ENCODE measurements at places on chromosomes 12 and 14. TPM values are rescaled to one million over a fixed set of nuclear protein-coding genes. Genes with fewer than 3 reads are reported as not detected.
A peak's percentile ranks its signal among the peaks of the same experiment; 100 is the strongest.

DNA sequence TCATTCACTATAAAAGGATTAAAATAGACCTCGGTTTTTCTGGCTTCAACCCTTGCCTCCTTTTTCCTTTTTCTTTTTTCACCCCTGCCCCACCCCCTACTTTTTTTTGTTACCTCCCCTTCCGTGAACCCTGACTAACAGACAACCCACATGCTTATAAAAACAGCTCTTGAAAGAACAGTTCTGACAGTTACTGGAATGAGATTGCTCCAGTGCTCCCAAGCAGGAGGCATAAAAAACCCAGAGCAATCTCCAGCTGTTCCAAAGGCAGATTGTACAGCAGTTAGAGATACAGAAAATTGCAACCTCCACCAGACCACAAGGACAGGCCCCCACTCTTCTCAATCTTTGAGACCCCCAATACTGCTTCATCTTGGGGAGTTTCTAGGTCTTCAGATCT, 29.9 kb upstream of the TMEM260 start:
- DNase-seq: no peak

DNA sequence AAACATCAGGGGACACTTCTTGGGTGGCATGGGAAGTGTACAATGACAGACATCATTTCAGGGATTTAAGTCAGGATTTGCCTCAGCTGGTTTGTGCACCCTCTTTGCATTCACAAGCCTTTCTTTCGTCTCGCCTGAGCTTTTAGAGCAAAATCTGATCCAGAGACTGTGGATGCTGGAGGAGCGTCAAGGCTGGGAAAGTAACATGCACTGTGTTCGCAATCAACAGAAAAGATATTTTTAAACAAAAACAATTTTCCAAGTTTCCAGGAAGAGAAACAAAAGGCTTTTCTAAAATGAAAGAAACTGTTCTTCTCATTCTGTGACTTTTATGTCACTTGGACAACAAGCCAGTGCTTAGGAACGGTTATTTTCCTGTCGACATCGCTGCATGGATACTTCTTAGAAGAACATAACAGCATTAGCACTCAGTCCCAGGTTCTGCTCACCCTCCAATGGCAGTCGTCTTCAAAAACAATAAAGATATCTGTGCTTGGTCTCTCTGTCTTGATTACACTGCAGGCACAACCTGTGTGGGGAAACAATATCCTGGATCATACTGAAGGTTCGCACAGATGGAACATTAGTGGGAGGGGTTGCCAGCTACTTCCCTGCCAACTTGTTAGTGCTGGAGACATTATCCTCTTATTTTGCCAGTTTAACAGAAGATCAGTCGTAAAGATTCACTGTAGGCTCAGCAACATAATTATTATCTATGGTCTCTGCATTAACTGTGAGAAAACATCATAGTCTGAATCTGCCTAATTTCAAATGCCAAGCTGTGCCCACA, 403.3 kb upstream of the ATP2B1 start:
- no peak for DNase-seq

- DNase-seq: peak; percentile 45
These were observed 89.8 kb downstream of the ZFP36L1 start for GRCh38 chr14:68703093-68703492.

- DNase-seq: no peak
These were observed 47.2 kb downstream of the DRAM1 start for GRCh38 chr12:101924618-101925017.

DNA sequence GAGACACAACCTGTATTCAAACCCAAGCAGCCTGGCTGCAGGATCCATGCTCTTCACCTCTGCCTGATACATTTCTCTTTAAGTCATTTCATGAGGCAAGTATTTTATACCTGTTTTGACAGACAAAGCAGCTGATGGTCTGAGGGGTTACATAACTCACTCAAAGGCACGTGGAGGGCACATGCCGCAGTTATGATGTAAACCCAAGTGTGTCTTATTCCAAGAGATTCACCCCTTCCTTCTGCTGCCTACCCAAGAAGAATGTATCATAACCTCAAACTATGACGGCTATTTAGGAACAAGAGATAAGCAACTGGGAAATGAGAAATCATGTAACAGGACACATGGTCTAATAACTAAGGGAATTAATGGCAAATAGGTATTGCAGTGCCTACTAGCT, 329.8 kb upstream of the TMPO start:
- no peak for DNase-seq

DNA sequence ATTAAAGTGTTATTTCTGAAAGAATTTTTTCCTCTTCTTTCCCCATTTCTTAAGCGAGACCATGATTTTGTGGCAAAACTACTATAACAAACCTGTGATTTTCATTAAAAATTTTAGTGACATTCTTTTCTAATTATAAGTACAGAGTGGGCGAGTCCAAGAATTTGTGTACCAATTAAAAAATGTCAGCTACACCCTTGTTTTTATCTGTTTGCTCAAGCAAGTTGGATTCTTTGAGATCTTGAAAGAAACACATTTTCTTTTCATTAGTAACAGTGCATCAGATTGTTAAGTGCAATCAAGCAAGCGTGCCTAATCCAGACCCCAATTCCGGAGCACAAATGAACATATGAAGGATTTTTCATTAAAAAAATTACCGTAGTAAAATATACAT, 338.8 kb upstream of the DDHD1 start:
- no peak for DNase-seq

DNA sequence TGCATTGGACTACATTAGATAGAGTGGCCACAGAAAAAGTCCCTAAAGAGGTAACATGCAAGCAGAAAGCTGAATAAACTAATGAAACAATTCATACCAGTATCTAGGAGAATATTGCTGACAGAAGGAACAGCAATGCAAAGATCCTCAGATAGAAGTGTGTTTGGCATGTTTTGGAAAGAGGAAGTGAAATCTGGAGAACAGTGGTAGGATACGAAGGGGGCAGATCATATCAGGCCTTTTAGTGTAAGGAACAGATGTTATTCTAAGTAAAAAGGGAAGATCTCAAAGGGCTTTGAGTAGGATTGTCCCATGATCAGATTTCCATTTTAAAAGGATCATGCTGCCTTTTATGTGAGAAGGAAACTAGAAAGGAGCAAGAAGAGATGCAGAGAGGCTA, 342.9 kb downstream of the PAWR start:
- no peak for DNase-seq

- no peak for DNase-seq
These were observed 115.4 kb downstream of the ADAMTS20 start for GRCh38 chr12:43436597-43436996.

DNA sequence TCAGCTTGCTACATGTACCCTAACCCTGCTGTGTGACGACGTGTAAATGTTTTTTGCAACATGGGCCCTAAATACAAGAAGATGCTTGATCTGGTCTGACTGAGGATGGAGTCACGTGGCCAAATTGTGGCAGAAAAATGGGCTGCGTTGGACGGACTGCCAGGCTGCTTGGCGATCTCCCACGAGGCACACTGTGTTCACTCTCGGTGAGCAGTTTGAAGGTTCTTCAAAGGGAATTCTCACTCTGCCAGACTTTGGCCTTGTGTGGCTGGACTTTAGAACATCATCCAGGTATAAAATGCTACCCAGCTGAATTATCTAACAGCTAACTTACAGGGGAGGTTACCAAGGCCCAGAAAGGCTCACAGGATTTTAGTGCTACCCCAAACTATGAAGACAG, 85.1 kb downstream of the KDM2B start:
- DNase-seq: no peak

DNA sequence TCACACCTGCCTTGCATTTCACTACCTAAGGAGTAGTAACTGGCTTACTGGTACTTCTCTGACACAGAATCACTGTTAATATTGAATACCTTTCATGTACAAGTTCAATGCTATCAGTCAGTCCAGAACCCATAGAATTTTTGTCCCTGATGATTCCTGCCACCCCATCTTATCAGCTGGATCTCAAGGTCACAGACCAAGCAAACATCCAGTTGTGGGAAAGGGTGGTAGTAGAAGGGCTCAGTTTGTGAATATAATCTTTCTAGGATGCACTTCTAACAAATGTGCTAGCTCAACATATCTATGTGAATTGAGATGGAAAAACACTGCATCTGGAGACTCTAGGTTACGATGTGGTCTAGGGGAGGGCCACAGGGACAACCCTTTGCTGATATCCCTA, 14.1 kb downstream of the PPP1CC start:
- no peak for DNase-seq

GRCh38 chr14:104514156-104514848, 65.3 kb upstream of the C14orf180 start:
- no peak for DNase-seq

DNA sequence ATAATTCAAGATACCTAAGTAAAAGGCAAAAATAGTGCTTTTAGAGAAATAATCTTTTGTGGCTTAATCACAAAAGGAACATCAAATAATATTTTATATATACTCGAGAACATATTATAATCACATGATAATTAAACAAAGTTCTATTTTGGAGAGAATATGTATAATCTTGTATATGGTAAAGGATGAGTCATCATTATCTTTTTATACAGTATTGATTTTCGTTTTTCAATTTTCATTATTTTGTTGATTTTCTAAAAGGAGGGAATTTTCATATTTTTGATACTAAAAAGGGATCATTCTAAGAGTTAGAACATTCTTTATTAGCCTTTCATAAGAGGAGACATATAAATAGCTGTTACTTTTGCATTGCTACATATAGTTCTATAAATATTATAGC, 77.3 kb upstream of the TTC7B start:
- no peak for DNase-seq

- no peak for DNase-seq
These were observed 287.6 kb downstream of the CEP128 start for GRCh38 chr14:80653956-80654355.

GRCh38 chr14:35534873-35535482, 1.0 kb downstream of the INSM2 start:
- DNase-seq: peak; percentile 61

DNA sequence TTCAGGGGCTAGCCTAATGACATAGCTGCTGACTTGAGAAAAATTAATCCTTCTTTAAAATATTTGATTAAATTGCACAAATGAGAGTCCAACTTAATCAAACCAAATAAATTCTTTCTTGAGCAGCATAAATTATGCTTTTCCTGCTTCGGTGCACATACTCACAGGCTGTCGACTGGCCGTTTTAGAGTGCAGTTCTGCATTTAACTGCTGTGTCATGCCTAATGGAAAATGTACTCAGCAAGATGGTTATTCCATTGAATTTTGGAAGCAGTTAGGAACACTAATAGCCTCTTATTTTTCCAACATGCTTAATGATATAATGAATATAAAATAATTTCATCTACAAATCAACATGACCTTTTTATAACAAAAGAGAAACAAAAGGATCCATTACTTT, 266.1 kb upstream of the LRIG3 start:
- no peak for DNase-seq

GRCh38 chr12:56411781-56412639, 37.2 kb downstream of the TIMELESS start:
- no peak for DNase-seq

- DNase-seq: no peak
These were observed 100.8 kb downstream of the PPHLN1 start for GRCh38 chr12:42426746-42427145.

- no peak for DNase-seq
These were observed 198.6 kb upstream of the CAND1 start for GRCh38 chr12:67070604-67071003.

DNA sequence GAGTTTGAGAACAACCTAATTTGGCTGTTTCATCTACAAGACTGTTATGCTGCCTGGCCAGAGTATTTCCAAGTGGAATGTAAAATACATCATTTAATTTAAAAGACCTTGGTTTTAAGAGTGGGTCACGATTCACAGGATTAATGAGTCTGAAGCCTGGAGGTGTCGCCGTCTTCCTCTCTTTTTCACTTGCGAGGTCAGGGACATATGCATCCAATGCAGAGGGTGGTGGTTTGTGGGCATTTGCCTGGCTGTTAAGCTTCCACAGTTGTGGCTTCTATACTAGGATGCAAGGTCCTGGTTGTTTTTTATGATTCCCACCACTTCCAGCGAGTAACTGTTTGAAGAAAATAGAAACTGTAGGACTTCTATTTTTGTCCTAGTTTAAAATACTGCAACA, 22.8 kb upstream of the RASSF3 start:
- no peak for DNase-seq

DNA sequence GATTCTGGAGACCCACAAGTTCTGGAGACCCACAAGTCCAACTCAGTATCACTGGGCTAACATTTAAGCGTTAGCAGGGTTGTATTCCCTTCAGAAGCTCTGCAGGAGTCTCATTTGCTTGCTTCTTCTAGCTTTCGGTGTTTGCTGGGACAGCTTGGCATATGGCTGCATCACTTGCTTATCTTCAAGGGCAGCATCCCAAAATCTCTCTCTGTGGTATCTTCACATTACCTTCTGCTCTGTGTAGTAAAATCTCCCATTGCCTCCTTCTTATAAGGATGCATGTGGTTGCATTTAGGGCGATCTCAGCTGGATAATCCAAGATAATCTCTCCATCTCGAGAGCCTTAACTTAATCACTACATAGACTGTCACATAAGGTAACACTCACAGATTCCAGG, 7.3 kb upstream of the CNTN1 start:
- no peak for DNase-seq

GRCh38 chr14:25350802-25351201, 300.9 kb upstream of the STXBP6 start:
- DNase-seq: peak; percentile 19

DNA sequence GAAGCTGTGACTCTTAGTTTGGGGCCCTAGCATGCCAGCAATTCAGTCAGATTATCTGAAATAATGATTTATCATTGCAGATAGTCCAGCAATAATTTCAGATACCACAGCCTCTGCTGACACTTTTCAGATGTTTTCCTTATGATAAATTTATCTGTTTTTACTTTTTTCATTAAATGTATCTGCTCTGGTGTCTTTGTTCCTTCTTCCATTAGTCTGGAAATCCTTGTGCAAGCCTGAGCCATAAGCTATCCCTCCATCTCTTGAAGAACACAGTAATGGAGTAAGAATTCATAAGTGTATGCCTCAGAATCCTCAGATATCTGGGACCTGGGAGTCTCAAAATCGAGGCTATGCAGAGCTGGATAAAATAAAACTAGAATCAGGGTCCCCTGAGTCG, 146.4 kb upstream of the KRR1 start:
- DNase-seq: no peak

- no peak for DNase-seq
These were observed 320.6 kb downstream of the RAD51B start for GRCh38 chr14:68140076-68140741.

Gene BATF
- 0.77 TPM for total RNA-seq

Gene SPX
- total RNA-seq: 0.59 TPM

Gene TCL1B
- total RNA-seq: not detected

Gene RNF212B
- total RNA-seq: not detected

Gene MUCL1
- not detected for total RNA-seq

Gene KRT82
- total RNA-seq: not detected

Gene ACAD10
- total RNA-seq: 10.9 TPM

All from psoas muscle (tissue), 8 donors.